ENCODE measurements at places on chromosomes 3 and 15.
A peak's percentile ranks its signal among the peaks of the same experiment; 100 is the strongest.

DNA sequence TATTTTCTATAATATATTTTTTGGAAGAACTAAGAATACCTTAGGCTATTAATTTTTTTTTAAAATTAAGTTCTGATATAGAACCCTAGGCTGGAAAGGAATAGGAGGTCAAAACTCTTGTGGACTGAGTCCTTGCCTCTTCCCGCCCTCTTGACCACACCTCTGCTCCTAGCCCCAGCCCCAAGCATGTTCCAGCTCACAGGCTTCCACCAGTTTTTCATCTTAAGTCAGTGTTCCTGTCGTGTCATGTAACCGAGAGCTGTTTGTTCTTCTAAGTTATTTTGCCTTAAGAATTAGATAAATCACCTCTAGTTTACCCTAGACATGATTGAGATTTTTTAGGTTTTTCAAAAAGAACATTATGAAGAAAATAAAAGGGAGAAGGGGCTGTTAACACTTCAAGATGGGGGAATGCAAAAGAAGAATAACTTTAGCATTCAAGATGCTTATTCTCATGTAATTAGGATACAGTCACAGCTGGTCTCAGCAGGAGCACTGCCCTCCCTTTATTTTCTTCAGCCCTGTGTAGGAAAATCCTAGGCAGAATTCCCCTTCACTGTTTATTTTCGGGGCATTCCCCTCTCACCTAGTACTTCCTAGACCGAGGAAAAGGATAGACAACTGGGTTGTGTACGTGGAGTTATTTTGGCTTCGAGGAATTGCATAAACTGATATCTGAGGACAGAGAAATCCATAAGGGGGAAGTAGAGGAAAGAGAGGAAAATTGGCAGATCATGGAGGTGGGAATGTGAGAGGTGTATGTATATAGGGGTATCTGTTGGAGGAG, 110.2 kb downstream of the CMSS1 start:
- DNase-seq, result no peak

DNA sequence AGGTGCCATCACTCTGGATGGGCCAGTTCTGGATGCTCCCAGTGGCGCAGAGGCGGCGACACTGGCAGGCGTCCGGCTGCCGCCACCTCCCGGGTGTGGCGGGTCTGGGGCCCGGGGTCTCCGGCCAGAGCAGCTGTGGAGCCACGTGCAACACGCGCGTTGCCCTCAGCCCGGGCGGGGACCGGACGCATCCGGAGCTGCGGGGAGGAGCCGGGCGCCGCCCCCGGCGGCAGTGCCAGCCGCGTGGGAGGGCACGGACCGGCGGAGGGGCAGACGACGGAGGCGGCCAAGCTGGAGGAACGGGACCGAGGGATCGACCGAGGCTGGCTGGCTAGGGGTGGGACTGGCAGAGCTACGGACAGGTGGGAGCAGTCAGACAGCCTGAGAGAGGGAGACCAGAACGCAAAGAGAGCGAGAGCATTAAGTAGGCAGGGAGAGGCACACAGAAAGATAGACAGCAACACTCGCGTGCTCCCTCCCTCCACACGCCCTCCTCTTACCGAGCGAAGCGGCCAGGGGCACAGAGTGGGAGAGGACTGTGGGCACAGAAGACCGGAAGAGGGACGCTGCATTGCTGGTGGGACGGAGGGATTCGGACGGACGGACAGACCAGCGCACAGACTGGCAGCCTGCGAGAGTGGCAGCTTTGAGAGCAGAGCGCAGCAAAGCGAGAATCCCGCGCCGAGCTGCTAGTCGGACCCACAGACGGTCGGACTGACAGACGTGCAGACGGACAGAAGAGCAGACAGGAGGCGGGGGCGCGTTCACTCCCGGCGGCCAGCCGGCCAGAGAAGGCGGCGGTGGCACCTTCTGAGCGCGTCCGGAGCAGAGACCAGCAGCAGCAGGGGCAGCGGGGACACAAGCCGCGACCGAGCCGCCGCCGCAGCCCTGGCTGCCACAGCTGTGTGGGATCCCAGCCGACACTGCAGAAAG, at the start of gene ARPP21:
Gene ARPP21 (plus strand): TSS at position 272 of the 933 bp plus-strand sequence. CDS start 42,227 bp downstream, outside the sequence.
- no peak for DNase-seq

- no peak for DNase-seq
These were observed 10.2 kb downstream of the KBTBD13 start for GRCh38 chr15:65086680-65087111.

GRCh38 chr15:36769098-36769497, 189.7 kb downstream of the CDIN1 start:
- no peak for DNase-seq

GRCh38 chr15:29270169-29270955, 740 bp upstream of the NSMCE3 start:
- DNase-seq, result peak; percentile 57

DNA sequence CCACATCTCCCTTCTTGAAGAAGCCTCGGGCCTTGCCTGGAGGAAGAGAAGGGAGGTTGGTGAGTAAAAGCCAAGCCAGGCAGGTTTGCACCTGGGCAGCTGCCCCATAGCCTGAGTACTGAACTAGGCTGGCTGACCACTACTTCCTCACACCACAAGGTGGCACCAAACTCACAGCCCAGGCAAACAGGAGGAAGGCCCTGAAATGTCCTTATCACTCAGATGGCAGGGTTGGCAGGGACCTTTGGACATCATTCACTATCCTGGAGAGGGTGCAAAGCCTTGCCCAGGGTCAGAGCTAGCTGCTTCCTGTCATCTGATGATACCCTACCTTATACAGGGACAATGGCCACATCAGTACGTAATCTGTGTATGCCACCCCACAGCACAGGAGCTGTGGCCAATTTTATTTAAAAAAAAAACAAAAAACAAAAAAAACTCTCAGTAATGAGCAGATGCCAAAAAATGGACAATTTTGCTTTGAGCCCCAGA, 2.2 kb upstream of the GRAMD2A start:
- peak; percentile 77 for DNase-seq

DNA sequence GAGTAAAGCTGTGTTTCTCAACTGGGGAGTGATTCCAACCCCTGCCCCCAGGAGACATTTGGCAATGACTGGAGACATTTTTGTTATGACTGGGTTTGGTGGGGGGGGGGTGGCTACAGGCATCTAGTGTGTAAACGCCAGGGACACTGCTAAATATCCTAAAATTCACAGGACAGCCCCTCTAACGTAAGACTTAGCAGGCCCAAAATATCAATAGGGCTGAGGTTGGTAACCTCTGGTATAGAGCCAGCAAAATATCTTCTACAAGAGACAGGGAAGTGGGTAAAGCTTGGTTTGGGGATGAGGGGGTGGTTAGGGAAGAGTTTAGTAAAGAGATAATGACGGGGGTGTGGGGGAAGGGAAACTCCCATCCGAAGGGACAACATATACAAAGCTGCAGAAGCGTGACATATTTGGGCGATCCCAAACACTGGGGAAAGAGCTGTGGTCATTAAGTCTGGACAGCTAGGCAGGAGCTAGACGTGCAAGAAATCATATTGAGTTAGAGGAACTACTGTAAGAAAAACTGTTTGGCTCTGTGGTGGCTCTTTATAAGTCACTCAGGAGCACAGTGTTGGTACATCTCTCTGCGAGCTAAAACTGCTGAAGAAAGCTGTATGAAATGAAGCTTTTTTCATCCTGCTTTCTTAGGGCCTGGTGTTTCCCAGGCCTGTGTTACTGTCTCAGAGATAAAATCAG, 697 bp upstream of the TRIM69 start:
- DNase-seq, result peak; percentile 63

GRCh38 chr3:119861681-119862080, 79.8 kb downstream of the NR1I2 start:
- no peak for DNase-seq

All from activated CD4-positive, alpha-beta T cell treated with anti-CD3 and anti-CD28 coated beads, Interleukin-2, Interleukin-4, amounts not matched to agents 100 ng/mL and 50 ng/mL, durations not matched to agents 16 hours and 8 hours (primary cell).